Iris pigment epithelial cell (primary cell): ENCODE measurements at places on chromosomes 16 and 17.

- peak; percentile 66 for DNase-seq
Observed at GRCh38 chr17:7782240-7782639, 51.8 kb upstream of the KDM6B start.

- DNase-seq: peak; percentile 35
Observed at GRCh38 chr16:87382023-87382785, 1.4 kb downstream of the FBXO31 start.

- no peak for DNase-seq
Observed at GRCh38 chr17:64692187-64692586, 30.1 kb upstream of the SMURF2 start.

- DNase-seq: no peak
Observed at GRCh38 chr17:79781012-79781650, 3.2 kb downstream of the CBX2 start.

DNA sequence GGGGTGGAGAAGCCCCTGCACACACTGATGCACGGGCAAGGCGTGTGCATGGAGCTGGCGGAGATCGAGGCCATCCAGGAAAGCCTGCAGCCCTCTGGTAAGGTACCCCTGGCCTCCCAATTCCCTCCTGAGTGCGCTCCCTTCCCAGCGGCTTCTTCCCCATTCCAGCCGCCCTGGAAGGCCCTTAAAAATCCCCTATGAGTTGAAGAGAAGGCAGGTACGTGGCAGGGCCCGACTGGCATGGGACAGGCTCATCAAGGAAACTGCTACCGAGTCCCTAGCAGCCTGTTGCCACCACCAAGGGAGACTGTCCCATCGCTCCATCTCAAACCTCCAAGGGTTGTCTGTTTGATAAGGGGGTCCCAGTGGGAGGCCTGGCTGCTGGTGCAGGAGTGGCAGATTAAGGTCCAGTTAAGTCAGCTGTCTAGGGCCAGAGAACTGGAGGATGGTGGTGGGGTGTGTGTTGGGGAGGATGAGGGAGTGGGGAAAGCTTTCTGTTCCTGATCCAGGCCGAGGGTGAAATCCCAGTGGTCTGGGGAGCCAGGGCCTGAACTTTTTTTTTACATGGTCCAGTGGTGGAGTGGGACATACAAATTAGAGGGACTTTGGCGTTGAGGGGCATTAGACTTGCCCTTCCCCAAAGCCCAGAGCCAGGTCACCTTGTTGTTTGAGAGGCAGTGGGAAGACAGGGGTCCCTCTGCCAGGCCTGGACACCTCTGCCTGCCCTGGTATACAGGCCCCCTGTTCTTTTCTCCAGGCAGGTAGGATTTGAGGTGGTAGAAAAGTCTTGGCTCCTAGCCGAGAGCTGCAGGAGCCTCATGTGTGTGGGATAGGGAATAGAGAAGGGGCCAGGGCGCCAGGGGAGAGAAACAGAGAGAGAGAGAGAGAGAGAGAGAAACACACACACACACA, 994 bp downstream of the IGFBP4 start:
- DNase-seq: peak; percentile 31

DNA sequence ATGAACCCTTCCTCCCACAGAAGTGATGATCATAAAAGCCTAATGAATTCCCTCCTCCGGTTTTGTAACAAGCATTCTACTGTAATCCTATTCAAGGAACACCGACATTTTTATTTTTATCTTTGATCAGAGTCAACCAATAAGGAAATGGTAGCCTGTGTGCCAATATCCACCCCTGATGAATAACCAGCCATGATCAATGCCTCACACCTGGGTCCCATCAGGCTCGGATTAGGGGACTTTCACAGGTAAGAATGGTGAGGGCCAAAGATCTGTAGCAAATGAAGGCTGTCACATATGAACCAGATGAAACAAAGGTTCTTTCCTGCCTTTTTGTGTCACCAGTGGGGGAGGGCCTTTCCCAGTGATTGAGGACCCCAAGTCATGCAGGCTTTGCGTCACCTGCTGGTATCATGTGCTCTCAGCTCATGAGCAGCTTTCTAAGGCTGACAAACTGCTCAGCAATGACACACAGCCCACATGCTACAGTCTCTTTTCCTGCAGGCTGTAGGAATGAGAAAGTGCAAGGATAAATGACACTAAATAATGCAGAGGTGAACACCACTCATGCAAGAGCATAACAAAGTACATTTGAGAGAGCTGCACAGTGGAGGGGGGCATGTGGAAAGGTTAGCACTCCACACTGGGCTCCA, 34.9 kb downstream of the TOM1L2 start:
- DNase-seq: no peak

DNA sequence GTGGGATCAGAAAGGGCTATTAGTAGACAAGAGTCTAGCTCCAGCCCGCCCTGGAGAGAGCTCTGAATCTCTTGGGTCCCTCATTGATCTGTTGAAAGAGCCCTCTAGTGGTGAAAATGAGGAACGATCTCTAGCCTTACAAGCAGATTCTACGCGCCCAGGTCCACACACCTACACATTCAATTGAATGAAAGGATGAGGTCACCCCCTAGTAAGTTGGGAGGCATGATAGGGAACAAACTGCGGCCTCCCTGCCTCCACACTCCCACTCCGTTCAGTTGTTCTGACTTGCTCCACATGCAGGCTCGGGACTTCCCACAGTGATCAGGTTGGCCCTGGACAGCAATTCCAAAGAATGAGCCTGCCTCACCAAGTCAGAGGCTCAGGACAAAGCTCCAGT, 2.9 kb upstream of the CACNG3 start:
- DNase-seq: peak; percentile 25

DNA sequence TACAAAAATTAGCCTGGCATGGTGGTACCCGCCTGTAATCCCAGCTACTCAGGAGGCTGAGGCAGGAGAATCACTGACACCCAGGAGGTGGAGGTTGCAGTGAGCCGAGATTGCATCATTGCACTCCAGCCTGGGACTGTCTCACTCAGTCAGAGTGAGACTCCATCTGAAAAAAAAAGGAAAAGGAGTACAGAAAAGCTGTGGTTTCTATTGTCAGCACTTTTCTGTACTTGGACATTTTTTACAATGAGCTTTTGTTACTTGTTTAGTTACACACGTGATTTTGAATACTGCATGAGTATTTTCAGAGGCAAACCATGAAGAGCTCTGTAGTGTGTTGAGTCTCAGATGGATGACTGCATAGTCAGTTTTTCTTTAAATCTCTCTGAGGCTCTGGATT, 26.3 kb downstream of the ZC3H18 start:
- DNase-seq: no peak

DNA sequence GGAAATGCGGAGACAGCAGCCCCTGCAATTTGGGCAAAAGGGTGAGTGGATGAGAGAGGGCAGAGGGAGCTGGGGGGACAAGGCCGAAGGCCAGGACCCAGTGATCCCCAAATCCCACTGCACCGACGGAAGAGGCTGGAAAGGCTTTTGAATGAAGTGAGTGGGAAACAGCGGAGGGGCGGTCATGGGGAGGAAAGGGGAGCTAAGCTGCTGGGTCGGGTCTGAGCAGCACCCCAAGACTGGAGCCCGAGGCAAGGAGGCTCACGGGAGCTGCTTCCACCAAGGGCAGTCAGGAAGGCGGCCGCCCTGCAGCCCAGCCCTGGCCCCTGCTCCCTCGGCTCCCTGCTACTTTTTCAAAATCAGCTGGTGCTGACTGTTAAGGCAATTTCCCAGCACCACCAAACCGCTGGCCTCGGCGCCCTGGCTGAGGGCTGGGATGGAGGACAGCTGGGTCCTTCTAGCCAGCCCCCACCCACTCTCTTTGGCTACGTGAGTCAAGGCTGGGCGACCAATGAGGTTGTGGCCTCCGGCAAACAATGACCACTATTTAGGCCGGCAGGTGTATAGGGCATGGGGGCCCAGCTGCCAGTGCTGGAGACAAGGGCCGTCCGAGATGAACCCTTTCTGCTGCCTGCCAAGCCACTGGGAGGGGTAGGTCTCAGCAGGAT, 507 bp downstream of the SERPINF1 start:
- DNase-seq: peak; percentile 53

GRCh38 chr17:80365983-80366382, 49.0 kb upstream of the ENDOV start:
- no peak for DNase-seq

GRCh38 chr17:70862295-70862694, 693.0 kb downstream of the KCNJ2 start:
- no peak for DNase-seq

DNA sequence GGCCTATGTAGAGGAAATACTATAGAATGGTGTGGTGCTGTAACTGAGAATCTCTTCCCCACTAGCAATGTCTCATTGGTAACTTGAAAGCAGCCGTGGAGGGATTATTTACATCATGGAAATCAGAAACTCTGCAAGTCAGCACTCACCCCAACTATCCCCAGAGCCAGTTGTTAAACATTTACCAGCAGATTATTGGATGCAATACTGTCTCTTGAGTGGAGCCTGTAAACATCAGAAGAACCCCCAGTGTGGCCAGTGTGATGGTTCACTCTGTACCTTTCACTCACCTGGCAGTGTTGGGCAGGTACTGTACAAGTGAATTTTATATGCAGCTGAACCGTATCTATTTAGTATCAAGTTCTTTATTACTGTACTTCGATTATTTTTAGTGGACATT, 299.8 kb upstream of the SALL1 start:
- DNase-seq: no peak

- DNase-seq: peak; percentile 32
Observed at GRCh38 chr17:61570118-61570517, 20.9 kb downstream of the NACA2 start.

DNA sequence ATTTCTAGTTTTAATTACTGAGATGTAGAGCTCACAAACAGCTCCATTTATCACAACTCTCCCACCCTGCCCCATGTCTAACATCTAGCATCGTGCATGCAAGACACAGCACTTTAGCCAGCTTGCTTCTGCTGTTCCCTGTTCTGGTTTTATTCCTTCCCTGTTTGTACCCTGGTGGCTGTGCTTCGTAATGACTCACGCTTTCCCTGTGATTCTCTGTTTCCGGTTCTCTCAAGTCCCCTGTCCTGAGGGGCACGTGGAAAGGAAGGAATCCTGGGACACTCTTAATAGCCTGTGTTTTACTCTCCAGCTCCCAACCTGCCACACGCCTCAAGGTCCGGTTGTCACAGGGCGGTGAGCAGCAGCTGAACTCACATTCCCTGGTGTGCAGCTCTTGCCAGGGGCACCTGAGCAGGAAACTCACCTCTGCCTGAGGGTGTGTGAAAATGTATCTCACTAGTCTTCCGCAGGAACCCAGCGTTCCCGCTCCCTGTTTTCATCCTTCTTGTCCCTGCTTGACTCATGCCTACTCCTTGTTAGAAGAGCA, 10.6 kb downstream of the SHISA6 start:
- no peak for DNase-seq

DNA sequence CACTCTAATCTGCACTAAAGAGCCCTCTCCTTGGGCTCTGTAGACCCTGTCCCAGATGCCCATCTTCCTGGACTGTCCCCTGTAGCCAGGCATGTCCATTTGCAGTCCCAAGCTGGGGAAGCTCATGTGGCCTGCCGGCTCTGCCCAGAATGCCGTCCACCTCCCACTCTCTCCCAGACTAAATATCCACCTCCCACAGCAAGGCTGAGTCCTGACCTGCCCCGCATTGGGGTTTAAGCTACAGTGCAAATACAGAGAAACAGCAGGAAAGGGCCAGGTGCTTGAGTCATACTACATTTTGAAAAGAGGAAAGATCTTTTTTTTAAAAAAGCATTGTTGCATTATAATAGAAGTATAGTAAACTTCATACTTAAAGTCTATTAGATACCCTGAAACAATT, 3.0 kb downstream of the ST6GALNAC2 start:
- no peak for DNase-seq

GRCh38 chr17:71361656-71362450, 759.0 kb upstream of the SOX9 start:
- peak; percentile 73 for DNase-seq

GRCh38 chr16:2480948-2481347, 6.0 kb downstream of the TBC1D24 start:
- no peak for DNase-seq

DNA sequence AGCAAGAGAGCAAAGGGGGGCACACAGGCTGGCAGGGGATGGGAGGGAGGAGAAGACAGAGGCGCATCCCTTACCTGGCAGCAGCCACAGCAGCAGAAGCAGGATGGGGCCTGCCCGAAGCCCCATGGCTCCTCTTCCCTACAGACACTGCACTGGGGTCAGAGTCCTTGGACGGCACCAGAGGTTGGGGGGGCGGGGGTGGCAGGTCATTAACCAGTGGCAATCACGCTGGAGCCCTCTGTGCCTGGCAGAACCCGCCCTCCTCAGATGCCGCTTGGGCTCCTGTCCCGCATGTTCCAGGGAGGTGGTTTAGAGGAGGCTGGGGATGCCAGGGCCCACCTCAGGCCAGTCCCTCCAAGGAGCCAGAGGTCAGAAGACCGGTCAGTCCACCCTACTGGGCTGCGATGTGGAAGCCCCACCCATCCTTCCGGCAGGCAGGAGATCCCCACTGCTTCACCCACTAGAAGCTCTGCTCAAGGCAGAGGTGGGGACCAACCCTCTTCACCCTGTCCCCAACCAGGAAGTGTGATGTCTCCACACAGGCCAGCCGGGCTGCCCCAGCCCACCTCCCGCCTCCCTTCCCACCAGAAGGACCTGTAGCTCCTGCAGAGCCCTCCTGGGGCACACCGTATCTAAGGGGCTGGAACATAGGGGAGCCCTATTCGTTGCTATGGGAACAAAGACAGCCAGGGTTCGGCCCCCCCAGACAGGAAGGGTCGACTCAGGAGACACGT, 11.7 kb downstream of the ZG16B start:
- DNase-seq: no peak

GRCh38 chr16:75264999-75265910, 13.8 kb upstream of the BCAR1 start:
- no peak for DNase-seq

GRCh38 chr17:7428557-7428956, at the start of gene SPEM3:
TSS of gene SPEM3 (plus strand) at chr17:7428857. CDS start at chr17:7428903, 46 bp downstream.
- DNase-seq: no peak

GRCh38 chr17:7241783-7242716, at the start of gene GABARAP:
TSS of gene GABARAP (minus strand) at chr17:7242449. CDS start at chr17:7242330, 119 bp downstream.
- DNase-seq: peak; percentile 89

GRCh38 chr17:35998756-35999155, 2.6 kb downstream of the CCL15 start:
- DNase-seq: no peak
